ENCODE measurements at places on chromosomes 16 and 17.
A peak's percentile ranks its signal among the peaks of the same experiment; 100 is the strongest.

DNA sequence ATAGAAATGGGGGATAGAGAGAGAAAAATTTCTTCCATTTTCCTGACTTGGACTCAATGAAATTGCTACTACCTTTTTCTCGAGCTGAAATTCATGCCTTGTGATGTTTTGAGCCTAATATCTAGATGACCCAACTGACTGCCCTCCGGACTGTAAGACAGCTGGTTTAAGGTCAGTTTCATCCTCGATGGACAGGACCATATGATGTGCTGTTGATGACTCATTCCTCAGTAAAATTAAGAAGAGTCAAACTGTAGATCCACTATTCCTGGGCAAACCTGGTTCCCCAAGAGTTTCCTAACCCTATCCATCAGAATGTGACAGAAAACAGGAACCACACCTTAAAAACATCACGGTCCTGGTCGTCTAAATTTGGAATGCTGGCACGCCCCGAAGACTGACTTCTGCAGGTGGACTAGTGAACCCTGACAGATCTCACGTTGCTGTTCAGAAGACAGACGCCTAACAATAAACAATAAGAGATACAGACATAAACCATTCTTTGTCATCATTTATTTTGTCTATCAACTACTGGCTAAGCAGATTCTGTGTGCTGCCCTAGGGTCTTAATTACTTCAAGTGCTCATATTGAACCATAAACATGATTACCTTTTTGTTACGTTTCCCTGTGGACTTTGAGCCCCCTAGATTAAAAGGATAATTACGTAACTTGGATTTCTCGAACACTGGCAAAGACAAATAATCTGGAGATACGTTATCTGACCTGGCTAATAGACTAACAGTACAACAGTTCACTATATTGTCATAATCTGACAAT, 45.1 kb upstream of the NOS2 start:
- no peak for DNase-seq

DNA sequence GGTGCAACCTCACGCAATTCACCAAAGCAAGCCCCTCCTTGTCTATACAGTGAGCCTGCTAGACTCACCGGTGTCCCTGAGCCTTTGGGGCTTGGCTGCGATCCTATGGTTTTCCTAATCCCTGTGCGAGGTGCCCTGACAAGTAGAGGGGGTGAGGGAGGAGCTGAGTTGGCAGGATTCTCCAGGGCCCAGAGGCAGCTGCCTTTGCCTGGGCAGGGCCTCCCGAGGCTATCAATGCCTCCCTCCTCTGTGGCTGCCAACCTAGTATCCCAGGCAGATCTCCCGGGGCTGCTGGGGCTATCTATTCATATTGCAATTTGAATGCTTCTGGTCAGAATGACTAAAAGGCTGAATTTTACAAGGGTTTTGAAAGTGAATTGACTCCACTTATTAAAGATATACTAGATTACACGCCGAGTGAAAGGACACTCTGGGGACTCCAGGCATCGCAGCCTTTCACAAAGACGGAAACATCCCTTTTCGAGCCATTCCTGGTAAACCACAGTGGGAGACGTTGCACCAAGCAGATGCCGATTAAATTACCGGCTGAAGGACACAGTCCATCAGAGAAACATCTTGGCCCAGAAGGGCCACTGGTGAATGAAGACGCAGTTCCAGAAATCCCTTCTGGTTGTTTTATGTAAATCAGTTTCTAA, 11.3 kb upstream of the PITPNM3 start:
- DNase-seq: no peak

GRCh38 chr17:31499771-31500554, 108.5 kb downstream of the RAB11FIP4 start:
- no peak for DNase-seq

DNA sequence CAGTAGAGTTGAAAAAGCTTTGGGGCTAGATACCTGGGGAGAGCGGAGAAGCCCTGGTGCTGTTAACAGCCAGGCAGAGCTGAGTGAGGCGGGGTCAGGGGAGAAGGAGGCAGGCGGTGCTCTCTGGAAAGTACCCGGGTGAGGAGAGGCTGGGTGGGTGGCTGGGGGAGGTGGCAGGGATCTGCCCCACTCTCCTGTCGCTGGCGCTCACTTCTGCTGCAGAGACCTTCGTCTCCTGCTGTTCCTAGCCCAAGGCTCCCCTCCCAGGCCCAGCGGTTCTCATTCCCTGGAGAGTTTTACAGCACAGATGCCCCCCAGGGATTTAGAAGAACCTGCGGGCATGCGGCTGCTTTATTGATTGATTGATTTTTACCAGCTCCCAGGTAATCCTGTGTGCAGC, 302.8 kb downstream of the IRF8 start:
- DNase-seq: no peak

DNA sequence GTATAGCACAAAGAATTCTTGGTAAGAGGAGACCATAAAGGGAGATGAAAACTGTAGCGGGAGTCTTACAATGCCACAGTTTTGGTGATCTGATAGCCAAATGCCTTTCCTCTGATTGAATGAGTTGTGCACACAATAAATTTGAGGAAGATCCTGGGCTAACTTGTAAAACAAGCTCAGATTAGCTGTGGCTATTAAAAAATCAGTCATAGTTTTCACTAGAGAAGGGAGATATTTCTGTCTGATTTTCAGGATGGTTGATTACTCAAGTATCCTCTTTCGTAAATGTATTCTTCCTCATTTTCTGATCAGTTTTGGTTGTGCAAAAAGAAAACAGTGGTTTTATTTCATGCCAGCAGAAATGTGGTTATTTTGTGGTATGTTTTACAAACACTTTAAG, 9.1 kb upstream of the METTL9 start:
- no peak for DNase-seq

GRCh38 chr17:63423251-63423950, 22.7 kb downstream of the CYB561 start:
- DNase-seq: no peak

DNA sequence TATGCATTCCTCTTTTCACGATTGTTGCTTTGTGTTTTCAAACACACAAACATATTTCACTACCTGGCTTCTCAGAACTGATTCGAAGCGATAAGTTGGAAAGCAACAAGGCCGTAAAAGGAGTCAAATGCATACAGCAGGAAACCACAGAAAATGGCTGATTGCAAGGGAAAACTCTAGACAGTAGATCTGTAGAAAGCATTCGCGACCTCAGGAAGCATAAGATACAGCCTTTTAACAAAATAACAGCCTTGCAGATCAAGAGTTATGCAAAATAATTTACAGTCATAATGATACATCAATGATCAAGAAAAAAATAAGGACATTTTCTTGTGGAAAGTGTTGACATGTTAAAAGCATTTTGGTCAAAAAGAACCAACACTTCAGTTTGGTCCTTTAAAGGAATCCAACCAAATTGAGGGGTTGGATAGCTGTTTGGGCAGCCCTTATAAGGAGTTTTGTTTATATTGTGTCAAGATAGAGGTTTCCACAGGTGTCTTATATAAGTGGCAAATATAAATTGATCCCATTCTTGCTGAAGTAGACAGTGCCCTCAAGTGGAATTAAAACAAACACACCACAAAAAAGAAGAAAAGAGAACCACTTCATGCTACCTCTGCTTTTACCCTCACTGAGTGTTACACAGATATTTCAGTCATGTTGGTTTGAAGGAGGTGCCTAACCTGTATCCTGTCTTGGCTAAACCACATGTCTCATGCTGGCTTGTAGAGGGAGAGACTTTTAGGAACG, 5.5 kb downstream of the CYLD start:
- peak; percentile 47 for DNase-seq

GRCh38 chr17:10574324-10574723, 24.9 kb upstream of the MYH2 start:
- DNase-seq: no peak

DNA sequence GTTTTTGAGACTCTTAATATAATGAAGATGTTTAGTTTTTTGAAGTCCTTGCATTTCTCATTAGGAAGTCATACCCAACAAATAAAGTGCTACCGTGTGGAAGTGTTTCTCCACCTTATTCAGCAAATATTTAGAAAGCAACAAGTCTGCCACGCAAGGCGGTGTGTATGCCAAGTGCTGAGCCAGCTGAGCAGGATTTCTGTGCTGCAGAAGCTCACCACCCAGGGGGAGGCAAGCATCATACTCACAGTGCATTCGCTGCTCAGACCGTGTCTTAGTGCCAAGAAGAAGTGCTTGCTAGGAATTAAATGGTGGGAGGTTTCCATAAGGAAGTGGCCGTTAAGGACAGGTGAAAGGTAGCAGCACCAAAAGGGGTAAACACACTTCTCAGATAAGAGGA, 111.2 kb downstream of the ARHGAP44 start:
- DNase-seq: no peak

GRCh38 chr16:77220427-77220826, 21.2 kb downstream of the SYCE1L start:
- no peak for DNase-seq

DNA sequence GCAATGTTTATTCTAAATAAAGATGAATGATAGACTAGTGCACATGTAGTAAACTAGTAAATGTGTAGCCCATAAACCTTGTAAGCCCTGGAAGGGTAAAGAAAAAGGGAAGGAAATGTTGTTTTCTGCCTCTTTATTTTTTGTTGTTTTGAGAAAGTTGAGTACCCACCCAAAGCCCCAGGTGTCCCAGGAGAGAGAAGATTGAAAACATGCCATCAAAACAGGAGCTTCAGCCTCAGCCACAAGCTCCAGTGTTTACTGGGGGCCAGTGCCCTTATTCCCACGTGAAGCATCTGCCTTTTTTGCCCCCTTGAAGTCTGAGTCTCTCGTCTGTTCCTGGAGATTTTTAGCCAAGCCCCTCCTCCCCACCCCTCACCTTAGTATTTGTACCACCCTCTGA, 121.5 kb downstream of the PRKCB start:
- no peak for DNase-seq

DNA sequence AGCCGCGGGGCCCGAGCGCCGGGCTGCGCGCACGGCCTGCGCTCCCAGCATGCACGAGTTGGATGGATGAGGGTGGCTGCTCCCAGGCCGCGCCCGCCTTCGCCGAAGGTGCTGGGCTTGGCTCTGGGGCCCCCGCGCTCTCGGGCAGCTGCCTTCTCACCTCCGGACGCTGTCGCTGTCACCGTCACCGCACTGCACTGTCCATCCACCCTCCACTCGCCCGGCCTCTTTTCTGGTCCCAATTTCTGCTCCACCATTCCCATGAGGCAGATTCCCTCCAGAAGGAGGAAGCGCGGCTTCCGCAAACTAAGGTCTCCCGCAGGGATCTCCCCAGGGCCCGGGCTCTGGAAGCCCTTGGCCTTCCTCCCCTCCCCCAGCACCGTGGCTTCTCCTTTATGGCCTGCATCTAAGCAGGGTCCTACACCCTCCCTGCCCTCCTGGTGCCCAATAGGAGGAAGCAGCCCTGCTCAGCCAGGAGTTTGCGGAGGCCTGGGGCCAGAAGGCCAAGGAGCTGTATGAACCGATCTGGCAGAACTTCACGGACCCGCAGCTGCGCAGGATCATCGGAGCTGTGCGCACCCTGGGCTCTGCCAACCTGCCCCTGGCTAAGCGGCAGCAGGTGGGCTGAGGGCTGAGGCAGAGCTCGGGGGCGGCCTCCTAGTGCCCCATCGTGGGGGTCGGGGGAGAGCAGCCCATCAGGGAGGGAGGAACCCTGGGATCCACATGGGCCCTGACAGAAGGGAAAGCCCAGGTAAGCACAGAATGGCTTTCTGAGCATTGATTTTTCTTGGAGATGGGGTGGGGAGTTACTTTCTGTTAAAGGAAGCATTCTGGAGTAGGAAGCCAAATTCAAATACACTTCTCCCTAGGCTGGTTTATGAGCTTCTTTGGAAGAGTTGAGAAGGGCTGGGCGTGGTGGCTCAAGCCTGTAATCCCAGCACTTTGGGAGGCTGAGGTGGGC, 899 bp downstream of the ACE start:
- no peak for DNase-seq

DNA sequence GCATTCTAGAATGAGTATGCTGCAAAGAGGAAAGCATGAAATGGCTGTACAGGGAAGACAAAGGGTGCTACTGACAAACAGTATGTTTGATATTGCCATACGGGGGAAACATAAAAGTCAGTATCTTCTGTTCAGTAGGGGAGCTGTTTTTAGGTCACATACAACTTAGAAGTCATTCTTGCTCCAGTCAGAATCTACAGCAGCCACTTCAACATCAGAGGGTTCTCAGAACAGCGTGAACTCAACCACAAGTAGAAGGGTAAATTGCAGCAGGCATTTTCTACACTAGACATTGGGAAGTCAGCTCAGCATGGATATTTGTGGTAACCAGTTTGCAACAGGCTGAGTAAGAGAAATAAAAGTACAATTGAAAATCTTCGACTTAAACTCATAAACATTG, 1241.8 kb upstream of the GOT2 start:
- no peak for DNase-seq

- no peak for DNase-seq
These were observed 23.5 kb upstream of the SIAH1 start for GRCh38 chr16:48408688-48409087.

DNA sequence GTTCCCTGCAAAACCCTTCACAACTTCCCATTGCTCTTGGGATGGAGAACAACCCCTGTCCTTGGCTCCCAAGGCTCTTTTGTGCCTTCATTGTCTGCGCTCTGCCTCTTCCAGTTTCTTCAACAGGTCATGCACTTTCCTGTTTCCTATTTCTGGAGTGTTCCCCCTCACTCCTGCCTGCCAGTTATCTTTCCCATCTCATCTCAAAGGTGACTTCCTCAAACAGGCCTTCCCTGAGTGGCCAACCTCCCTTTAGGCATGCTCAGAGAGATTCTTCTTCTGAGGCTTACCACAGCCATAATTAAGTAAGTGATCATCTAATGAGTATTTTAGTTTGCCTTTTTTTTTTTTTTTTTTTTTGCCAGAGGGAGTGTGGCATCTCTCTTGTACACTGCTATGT, 2.9 kb upstream of the CYLD start:
- no peak for DNase-seq

GRCh38 chr16:30068750-30069610, 3.4 kb downstream of the ALDOA start:
- peak; percentile 63 for DNase-seq

DNA sequence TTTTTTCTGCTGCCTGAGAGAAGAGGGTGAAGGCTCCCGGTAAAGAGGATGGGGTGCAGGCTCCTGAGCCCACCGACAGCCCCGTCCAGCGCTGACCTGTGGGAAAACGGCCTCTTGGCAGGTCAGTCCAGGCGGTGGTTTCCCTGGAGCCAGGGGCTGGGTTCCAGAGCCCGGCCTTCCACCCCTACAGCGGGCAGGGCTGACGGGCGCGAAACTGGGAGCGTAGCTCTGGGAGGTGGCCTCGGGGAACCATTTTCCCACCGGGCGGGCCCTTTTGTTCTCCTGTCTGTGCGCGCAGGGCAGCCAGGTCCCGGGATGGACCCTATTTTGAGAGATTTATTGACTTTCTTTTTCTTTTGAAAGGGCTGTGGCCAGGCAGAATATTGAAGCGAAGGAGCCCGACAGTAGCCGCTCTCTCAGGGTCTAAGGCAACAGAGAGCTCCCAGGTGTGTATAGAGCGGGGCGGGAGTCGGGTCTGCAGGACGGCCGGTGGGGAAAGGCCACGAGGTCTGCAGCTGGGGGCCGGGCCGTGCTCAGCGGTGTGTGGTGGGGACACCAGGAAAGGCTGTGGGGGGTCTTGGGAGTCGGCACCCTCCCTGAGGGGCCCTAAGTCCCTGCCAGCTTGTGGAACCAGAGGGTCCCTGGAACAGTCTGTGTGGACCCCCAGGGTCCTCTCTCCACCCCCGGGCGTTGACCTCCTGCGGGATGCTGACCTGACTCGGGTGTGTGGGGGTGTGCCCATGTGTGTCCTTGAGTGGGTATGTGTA, 32.3 kb downstream of the METRNL start:
- no peak for DNase-seq

- no peak for DNase-seq
These were observed 6.5 kb upstream of the UBB start for GRCh38 chr17:16374146-16374938.

- DNase-seq: no peak
These were observed 70.1 kb downstream of the AMFR start for GRCh38 chr16:56355221-56355620.

GRCh38 chr16:51228097-51228659, 77.1 kb upstream of the SALL1 start:
- no peak for DNase-seq
